ENCODE measurements at places on chromosomes 1 and 21.

GRCh38 chr1:155167166-155168104, 5.7 kb downstream of the KRTCAP2 start:
- peak; percentile 97 for DNase-seq
- H3K36me3 ChIP-seq, result peaks cover 13% of the 10 kb centered on the region
- H3K27me3 ChIP-seq, result no peaks in the 10 kb centered on the region
- H3K27ac ChIP-seq, result no peak overlapping the region
- no peaks in the 10 kb centered on the region for H3K4me1 ChIP-seq
- peak overlapping the region; percentile 78 for H3K4me3 ChIP-seq

GRCh38 chr21:45860493-45861155, 120.9 kb upstream of the COL6A1 start:
- H3K4me3 ChIP-seq, result no peak overlapping the region
- no peaks in the 10 kb centered on the region for H3K27me3 ChIP-seq
- peak; percentile 37 for DNase-seq
- no peaks in the 10 kb centered on the region for H3K4me1 ChIP-seq

DNA sequence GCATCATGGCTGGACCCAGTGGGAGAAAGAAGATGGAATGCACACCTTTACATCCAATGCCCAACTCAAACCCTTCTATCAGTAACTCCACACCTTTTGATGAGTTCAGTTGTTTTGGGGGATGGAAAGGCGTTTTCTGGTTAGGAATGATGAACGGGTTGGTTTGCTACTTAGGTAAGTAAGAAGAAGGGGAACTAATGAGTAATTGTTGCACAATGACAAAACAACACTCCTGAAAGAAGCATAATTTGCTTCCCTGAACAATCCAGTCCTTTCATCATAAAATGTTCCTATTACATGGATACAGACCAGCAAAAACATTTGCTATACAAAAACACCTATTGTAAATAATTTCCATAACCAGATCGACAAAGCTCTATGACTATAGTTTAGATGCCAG, 35.9 kb upstream of the NFIA start:
- peaks cover 58% of the 10 kb centered on the region for H3K27me3 ChIP-seq
- no peaks in the 10 kb centered on the region for H3K4me1 ChIP-seq

GRCh38 chr1:27388337-27389005, 4.0 kb upstream of the GPR3 start:
- H3K4me1 ChIP-seq, result no peaks in the 10 kb centered on the region
- no peaks in the 10 kb centered on the region for H3K27me3 ChIP-seq
- no peak overlapping the region for H3K27ac ChIP-seq
- peak; percentile 95 for DNase-seq
- H3K4me3 ChIP-seq, result no peak overlapping the region

GRCh38 chr1:15125101-15125745, 28.3 kb upstream of the TMEM51 start:
- no peak for DNase-seq
- no peaks in the 10 kb centered on the region for H3K36me3 ChIP-seq
- H3K27ac ChIP-seq, result no peak overlapping the region
- H3K27me3 ChIP-seq, result no peaks in the 10 kb centered on the region
- H3K4me3 ChIP-seq, result no peak overlapping the region

GRCh38 chr1:226111883-226112261, 49.4 kb downstream of the H3-3A start:
- no peak overlapping the region for H3K27ac ChIP-seq
- no peaks in the 10 kb centered on the region for H3K36me3 ChIP-seq
- DNase-seq, result no peak
- no peaks in the 10 kb centered on the region for H3K27me3 ChIP-seq
- H3K4me1 ChIP-seq, result peaks cover 19% of the 10 kb centered on the region
- no peak overlapping the region for H3K4me3 ChIP-seq

- no peak for DNase-seq
- H3K27me3 ChIP-seq, result no peaks in the 10 kb centered on the region
- H3K27ac ChIP-seq, result no peak overlapping the region
- H3K4me3 ChIP-seq, result peak overlapping the region; percentile 81
These were observed 2.2 kb downstream of the TENT5B start for GRCh38 chr1:27010226-27010994.

DNA sequence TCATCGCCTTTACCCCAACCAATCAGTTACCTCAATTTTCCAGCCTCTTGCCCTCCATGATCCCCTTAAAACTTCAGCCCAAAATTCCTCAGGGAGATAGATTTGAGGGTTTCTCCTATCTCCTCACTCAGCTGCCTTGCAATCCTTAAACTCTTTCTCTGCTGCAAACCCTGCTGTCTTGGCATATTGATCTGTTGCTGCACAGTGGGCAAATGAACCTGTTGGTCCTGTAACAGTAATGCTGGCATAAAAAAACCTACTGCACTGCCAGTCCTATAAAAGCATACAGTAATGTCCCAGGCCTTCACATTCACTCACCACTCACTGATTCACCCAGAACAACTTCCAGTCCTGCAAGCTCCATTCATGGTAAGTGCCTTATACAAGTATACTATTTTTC, 5.1 kb upstream of the TEDDM1 start:
- H3K4me3 ChIP-seq, result no peak overlapping the region
- no peak for DNase-seq
- no peaks in the 10 kb centered on the region for H3K4me1 ChIP-seq
- no peaks in the 10 kb centered on the region for H3K27me3 ChIP-seq

- H3K4me1 ChIP-seq, result no peaks in the 10 kb centered on the region
- H3K36me3 ChIP-seq, result no peaks in the 10 kb centered on the region
- no peaks in the 10 kb centered on the region for H3K27me3 ChIP-seq
- no peak for DNase-seq
- H3K27ac ChIP-seq, result no peak overlapping the region
These were observed 66.4 kb downstream of the LRRC8D start for GRCh38 chr1:89887270-89887669.

- no peak overlapping the region for H3K27ac ChIP-seq
- H3K36me3 ChIP-seq, result no peaks in the 10 kb centered on the region
- peaks cover 13% of the 10 kb centered on the region for H3K4me1 ChIP-seq
- no peak for DNase-seq
- no peak overlapping the region for H3K4me3 ChIP-seq
- H3K27me3 ChIP-seq, result no peaks in the 10 kb centered on the region
These were observed 367.6 kb upstream of the DAB1 start for GRCh38 chr1:57791497-57791896.

GRCh38 chr1:78255383-78255782, 209.6 kb downstream of the GIPC2 start:
- no peak overlapping the region for H3K27ac ChIP-seq
- H3K4me1 ChIP-seq, result no peaks in the 10 kb centered on the region
- peaks cover 99% of the 10 kb centered on the region for H3K27me3 ChIP-seq
- no peak for DNase-seq
- H3K36me3 ChIP-seq, result no peaks in the 10 kb centered on the region

- no peaks in the 10 kb centered on the region for H3K27me3 ChIP-seq
- H3K4me3 ChIP-seq, result no peak overlapping the region
- DNase-seq, result no peak
- peaks cover 8% of the 10 kb centered on the region for H3K4me1 ChIP-seq
- no peak overlapping the region for H3K27ac ChIP-seq
These were observed 215.2 kb downstream of the DISC1 start for GRCh38 chr1:231841616-231842344.

DNA sequence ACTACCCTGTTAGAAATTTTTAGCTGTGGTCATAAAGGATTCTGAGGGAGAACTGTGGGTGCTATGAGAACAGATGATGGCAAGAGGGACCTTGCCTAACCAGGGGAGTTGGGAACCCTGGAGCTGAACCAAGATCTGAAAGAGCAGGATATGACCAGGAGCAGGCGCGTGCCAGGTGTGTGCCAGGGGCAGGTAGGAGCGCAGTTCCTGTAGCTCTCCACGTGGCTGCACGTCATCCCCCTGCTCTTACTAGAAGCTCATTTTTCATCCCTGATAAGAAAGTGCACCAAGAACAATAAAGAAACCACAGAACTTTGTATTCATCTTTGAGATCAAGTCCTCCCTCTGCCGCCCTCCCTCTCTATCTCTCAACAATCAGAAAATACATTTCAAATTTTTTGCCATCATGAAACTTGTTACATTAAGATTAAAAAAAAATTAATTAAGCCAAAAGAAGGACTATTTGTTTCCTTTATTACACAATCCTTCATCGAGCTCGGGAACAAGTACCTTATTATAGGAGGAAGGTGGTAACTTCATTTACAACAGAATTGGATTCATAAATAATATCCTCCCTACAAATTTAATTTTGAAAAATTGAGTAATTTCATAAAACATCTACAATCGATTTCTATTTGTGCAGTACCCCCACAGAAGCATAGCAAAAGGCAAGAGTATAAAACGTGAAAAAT, 78.5 kb downstream of the SLC35F3 start:
- no peak overlapping the region for H3K4me3 ChIP-seq
- no peak overlapping the region for H3K27ac ChIP-seq
- H3K4me1 ChIP-seq, result no peaks in the 10 kb centered on the region
- H3K27me3 ChIP-seq, result no peaks in the 10 kb centered on the region
- no peak for DNase-seq

- DNase-seq, result no peak
- peaks cover 2% of the 10 kb centered on the region for H3K4me1 ChIP-seq
- peaks cover 35% of the 10 kb centered on the region for H3K36me3 ChIP-seq
- H3K27me3 ChIP-seq, result no peaks in the 10 kb centered on the region
- H3K4me3 ChIP-seq, result no peak overlapping the region
These were observed 157.7 kb downstream of the PIK3R3 start for GRCh38 chr1:45974541-45975269.
